ENCODE measurements at places on chromosomes 7 and 10. TPM values are rescaled to one million over a fixed set of nuclear protein-coding genes. Genes with fewer than 3 reads are reported as not detected.

RBM48 gene
- total RNA-seq = 17.8 TPM

MBL2 gene
- total RNA-seq = not detected

GRCh38 chr7:1928645-1929348, 258.7 kb downstream of the ELFN1 start:
- DNase-seq = no peak

DNA sequence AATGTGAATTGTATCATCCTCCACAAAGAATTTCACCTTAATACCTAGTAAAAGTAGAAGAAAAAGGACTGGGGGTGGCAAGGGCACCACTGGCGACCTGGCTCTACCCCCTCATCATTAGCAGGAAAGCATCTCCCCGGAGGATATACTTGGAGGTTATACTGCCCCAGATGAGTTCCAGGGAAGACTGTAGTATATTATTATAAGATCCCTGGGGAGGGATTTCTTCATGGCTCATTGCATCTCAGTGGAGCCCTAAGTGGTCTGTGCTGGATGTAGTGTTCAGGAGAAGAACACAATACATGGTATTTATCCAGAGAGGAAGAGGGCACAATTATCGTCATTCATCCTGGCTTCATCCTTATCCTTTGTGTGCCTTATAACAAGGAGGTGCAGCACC, 14.2 kb upstream of the DYNC1I1 start:
- no peak for DNase-seq

GRCh38 chr10:119426699-119427098, 115.8 kb downstream of the RGS10 start:
- no peak for DNase-seq

DNA sequence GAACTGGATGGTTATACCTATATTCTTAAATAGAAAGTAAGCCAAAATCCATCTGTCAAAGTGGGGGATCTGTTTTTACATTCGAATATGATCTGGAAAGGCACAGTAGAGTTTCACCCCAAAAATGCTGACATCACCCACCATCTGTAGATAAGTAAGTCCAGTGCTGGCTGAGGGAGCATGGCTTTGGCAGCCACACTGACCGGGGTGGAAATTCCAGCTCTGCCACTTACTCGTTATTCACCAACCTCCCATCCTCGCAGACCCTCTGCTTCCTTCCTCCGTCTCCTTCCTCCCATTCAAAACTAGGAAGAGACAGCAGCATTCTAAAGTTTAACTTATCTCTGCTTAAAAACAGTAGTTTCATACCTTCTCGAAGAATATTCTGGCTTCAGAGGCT, 84.9 kb upstream of the GATA3 start:
- DNase-seq = no peak

DNA sequence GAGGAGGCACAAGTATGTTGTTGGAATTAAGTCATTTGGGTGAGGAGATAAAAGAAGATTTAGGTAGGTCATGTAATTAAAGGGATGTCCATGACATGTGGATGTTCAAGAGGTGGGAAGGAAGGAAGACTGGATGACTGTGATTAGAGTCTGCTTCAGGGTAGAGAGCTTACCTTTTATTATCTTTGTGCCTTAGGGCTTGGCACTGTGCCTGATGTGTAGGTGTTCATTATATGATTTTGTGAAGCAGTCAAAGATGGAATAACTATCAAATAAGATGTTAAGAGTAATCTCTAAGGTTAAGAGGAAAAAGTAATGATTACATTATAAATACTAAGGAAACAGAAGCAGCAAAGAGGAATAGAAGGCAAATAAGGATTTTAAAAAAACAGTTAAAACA, 97.8 kb downstream of the CDK14 start:
- DNase-seq = no peak

DNA sequence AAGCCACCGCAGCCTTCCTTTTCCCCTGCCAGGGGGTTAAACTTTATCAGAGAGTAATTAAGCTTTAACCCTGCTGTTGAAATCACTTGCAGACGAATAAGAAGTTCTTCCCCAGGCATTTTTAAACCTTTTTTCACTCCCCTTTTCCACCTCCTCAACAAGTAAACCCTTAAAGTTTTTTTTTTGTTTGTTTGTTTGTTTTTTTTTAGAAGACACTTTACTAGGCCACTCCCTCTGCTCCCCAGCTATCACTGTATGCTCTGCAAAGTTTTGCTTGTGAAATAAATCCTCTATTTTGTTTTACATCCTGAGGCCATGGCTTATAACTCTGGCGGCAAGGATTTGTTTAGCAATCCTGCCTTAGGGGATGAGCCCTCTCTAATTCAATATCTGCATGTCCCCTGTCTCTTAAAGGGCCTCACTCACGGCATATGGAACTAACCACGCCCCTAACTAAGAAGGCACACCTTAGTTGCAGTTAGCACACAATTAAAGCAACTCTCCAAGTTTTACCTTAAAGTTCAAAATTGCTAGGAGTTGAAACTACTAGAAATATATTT, 1354.7 kb upstream of the LRRTM3 start:
- no peak for DNase-seq

DNA sequence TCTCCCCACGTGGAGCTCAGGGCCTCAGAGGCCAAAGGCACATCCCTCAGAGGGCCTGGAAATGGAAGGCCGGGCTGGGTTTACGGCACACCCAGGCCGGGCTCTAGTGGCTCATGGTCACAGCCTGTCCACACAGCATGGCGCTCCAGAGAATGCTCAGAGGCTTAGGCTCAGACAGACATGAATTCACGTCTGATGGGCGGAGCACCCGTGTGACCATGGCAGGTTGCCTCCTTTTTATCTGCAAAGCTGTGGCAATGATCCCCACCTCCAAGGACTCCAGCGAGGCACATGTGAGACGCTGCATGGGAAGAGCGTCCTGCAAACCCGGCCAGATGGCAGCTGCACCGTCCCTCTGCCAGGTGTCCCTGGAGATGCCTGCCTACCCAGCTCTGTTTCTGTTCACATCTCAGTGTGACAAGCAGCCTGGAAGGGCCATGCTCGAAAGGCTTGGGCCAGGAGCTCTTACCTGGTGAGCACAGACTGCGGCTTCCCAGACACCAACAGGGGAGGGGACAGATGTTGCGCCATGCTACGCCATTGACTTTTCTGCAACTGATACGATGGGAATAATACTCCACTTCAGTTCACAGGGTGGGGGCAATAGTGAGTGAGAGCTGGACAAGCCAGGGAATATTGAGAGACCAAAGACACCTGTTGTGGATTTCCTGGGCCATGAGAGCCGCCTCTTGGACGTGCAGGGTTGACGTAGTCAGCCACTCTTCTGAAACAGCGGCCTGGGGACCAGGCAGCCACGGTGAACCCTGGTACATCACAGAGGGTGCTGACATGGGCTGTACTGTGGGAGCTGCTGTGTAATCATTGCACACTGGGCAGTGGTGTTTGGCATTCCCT, 34.4 kb upstream of the FAM20C start:
- DNase-seq = no peak

DNA sequence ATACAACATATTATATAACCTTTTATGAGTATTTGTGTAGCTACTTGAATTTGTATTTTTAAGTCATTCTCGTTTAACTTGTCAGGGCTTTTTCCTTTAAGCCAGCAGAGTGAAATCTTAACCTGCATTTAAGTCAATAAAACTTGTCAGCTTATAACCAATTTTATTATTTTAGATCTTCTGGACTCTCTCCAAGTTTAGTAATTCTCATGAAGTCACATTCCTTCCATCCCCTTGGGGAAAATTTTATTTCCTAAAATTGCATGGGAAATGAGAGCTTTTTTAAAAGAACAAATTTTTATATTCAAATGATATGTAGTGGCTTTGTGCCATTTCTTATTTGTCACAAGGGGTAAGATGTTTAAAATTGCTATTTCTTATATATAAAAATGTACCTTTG, 74.0 kb downstream of the SEPTIN7 start:
- DNase-seq = no peak

DNA sequence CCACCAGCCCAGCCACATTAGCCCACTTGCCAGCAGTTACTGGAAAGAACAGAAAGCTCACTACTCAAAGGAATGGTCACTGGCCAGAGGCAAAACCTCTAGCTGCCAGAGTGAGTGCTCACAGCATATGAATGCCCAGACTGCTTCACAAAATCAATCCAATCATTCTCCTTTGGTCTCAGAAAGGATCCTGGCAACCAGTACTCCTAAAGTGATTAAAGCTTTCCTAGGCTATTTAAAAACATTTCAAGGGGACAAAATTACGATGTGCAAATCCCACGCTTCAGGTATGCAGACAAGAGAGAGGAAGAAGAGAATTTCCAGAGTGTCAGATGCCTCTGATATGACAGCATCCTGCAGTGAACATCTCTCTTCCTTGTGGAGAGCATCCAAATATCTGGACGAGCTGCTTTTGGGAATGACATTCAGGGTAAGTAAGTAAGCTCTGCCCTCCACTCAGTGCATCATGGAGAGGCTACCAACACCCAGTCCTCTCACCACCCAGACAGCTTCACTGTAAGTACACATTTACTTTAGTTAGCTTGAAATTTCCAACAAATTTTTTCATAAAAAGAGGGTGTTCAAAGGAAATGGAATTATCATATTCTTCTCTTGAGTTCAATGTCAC, 25.1 kb downstream of the ICA1 start:
- no peak for DNase-seq

- DNase-seq = peak; percentile 52
Observed at GRCh38 chr10:88553116-88553752, 29.9 kb downstream of the RNLS start.

- DNase-seq = no peak
Observed at GRCh38 chr7:26438078-26438477, 146.4 kb downstream of the SNX10 start.

DNA sequence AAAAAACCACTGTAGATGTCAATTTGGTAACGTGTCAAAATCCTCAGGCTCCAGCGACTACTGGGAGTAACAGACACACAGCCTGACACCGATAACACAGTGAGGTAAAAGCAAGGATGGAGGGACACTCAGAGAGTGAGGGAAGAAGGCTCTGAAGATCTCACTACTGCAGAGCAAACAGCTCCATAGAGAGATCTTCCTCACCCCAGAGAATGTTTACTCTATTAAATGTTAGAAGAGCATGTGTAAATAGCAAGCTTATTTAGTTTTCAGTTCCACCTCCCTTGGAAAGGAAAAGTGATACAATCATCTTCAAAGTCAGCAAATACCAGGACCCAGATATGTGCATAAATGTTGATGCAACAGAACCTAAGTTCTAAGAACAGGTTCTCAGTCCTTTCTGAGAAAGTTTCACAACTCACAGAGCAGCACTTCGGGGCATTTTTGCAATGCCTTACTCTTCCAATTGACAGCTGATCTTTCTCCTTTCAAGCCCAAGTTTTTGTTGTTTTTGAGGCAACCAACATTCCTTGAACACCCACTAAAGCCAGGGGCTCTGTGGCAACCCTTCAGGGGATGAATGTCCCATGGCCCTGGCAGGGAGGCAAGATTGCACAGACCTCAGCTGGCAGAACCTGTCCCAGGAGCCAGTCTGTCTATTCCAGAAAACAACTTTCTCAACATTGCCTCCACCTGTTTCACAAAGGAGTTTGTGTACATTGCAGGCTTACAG, 177.4 kb downstream of the SFMBT2 start:
- DNase-seq = no peak

TAF5 gene
- total RNA-seq = 13.2 TPM

MNX1 gene
- total RNA-seq = 0.10 TPM

DNA sequence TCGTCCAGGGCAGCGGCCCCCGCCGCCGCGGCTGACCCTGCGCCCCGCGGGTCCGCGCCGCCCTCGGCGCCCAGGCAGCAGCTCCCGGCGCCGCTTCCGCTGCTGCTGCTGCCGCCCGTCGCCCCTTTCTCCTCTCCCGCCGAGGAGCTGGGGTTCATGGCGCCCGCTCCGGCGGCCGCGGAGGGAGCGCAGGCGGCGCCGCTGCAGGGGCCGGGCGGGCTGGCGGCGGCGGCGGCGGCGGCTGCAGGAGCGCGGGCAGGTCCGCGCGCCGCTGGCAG, 286 bp downstream of the DGKI start:
- no peak for DNase-seq

TRPV5 gene
- not detected for total RNA-seq

DNA sequence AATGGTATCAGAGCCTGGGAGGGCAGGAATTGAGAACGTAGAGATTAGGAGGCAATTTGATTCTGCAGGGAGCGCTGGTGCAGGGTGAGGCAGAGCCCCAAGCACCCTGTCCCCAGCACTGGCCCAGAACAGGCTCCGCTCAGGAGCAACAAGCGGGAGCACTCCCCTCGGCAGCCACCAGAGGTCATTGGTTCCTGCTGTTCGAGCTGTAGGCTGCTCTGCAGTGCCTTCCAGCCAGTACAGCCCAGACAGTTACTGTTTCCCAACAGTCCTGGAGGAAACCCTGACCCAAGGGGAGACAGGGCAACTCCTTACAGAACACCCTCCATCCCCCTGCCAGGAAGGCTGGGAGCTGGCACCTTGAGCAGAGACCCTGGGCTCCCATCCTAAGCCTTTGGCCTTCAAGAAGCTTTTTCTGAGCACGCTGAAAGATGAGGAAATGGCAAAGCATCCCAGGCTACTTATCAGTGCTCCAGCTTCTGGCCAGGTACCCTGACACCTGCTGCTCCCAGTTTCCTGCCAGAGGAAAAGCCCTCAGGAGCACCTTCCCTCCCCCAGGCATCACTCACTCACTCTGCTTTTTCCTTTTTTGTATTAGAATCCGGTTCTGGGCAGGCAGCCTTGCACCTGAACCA, 71.2 kb upstream of the EFCAB10 start:
- DNase-seq = peak; percentile 67

DNA sequence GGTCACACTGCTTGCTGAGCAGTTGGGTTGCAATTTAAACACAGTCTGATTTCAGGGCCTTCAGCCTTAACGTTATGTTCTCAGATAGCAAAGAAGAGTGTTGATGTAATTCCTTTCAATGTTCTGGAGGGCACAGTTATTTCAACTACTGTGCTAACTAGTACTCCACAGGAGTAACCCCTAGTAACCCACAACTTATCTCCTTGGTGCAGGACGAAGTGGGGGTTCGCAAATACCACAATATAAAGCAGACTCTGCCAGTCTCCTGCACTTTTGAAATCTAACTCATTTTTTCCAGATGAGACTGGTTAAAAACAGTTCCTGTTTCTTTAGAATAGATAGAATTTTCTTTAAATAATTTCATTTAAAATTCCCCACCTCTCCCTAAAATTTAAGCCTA, 47.1 kb upstream of the NCAPG2 start:
- DNase-seq = no peak

DNA sequence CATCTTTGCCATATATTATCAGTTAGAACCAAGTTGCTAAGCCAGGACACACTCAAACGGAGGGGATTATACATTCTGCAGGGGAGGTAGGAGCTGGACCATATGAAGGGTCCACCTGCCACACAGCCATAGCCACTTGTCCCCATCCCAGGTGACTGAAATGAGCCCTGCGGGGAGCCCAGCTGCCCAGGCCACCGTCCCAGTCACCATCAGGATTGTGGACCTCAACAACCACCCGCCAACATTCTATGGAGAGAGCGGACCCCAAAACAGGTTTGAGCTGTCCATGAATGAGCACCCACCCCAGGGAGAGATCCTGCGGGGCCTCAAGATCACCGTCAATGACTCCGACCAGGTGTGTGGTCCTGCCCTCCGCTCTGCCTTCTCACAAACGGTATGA, 13.7 kb downstream of the CDHR1 start:
- DNase-seq = no peak
